ENCODE measurements at places on chromosomes 1 and 21. TPM values are rescaled to one million over a fixed set of nuclear protein-coding genes. Genes with fewer than 3 reads are reported as not detected.

DNA sequence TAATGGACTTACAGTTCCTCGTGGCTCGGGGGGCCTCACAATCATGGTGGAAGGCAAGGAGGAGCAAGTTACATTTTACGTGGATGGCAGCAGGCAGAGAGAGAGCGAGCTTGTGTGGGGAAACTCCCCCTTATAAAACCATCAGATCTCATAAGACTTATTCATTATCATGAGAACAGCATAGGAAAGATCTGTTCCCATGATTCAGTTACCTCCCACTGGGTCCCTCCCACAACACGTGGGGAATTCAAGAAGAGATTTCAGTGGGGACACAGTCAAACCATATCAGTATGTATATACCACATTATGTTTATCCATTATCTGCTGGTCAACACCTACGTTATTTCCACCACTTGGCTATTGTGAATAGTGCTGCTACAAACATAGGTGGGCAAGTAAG lies 352.3 kb upstream of the B3GALT2 start:
- H3K27ac ChIP-seq, result no peak overlapping the region
- H3K36me3 ChIP-seq, result no peaks in the 10 kb centered on the region
- no peak for DNase-seq
- H3K4me1 ChIP-seq, result 0 out of 2 replicates have a peak, but pooled peaks cover 4% of the 10 kb centered on the region
- H3K27me3 ChIP-seq, result no peaks in the 10 kb centered on the region

The KCNJ6 gene
- 0.11 TPM for polyA plus RNA-seq

GRCh38 chr1:61640531-61641530 lies 84.1 kb downstream of the TM2D1 start:
- no peak overlapping the region for H3K27ac ChIP-seq
- H3K27me3 ChIP-seq, result no peaks in the 10 kb centered on the region
- H3K4me3 ChIP-seq, result peak overlapping the region; percentile 60
- no peak for DNase-seq
- no peaks in the 10 kb centered on the region for H3K36me3 ChIP-seq
- no peaks in the 10 kb centered on the region for H3K4me1 ChIP-seq

The DPT gene
- 20.0 TPM for polyA plus RNA-seq

The SYT2 gene
- 0.03 TPM for polyA plus RNA-seq

The DFFB gene
- polyA plus RNA-seq, result 2.4 TPM

The PTPN22 gene
- polyA plus RNA-seq, result 1.6 TPM

- DNase-seq, result no peak
- no peak overlapping the region for H3K27ac ChIP-seq
- no peak overlapping the region for H3K4me3 ChIP-seq
- H3K27me3 ChIP-seq, result no peaks in the 10 kb centered on the region
Measured at GRCh38 chr1:95889400-95889799, 655.4 kb downstream of the RWDD3 start.

DNA sequence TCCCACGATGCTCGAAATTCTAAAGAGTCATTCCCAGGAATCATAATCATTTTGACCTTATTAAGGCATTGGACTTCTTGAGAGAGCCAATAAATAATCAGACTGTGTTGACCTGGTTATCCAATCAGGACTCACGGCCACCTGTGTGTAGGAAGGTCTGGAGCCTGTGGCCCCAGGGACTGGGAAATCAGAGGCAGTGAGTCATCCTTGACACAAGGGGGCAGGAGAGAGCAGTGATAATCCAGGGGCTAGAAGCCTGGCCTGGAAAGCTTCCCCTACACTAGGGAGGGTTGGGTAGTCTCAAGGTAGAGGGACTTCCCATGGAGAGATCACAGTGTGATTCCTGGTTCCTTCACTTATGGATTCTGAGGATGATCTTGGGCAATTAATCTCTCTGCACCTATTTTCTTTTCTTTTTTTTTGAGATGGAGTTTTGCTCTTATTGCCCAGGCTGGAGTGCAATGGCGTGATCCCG lies 4.7 kb downstream of the MR1 start:
- H3K4me1 ChIP-seq, result peaks cover 7% of the 10 kb centered on the region
- no peaks in the 10 kb centered on the region for H3K27me3 ChIP-seq
- H3K36me3 ChIP-seq, result no peaks in the 10 kb centered on the region
- peak; percentile 76 for DNase-seq
- H3K4me3 ChIP-seq, result no peak overlapping the region

- no peak overlapping the region for H3K4me3 ChIP-seq
- no peaks in the 10 kb centered on the region for H3K4me1 ChIP-seq
- H3K27me3 ChIP-seq, result peaks cover 37% of the 10 kb centered on the region
- no peaks in the 10 kb centered on the region for H3K36me3 ChIP-seq
- H3K27ac ChIP-seq, result no peak overlapping the region
Measured at GRCh38 chr1:223651291-223651991, 14.1 kb downstream of the CAPN8 start.

The SPATC1L gene
- 15.7 TPM for polyA plus RNA-seq

The REG4 gene
- not detected for polyA plus RNA-seq

The FCGR3A gene
- polyA plus RNA-seq, result not detected

The PRR9 gene
- 0.30 TPM for polyA plus RNA-seq

The DCST1 gene
- not detected for polyA plus RNA-seq

All from GM23248 (cell line).